ENCODE measurements at places on chromosomes 11 and 22. TPM values are rescaled to one million over a fixed set of nuclear protein-coding genes. Genes with fewer than 3 reads are reported as not detected.

DNA sequence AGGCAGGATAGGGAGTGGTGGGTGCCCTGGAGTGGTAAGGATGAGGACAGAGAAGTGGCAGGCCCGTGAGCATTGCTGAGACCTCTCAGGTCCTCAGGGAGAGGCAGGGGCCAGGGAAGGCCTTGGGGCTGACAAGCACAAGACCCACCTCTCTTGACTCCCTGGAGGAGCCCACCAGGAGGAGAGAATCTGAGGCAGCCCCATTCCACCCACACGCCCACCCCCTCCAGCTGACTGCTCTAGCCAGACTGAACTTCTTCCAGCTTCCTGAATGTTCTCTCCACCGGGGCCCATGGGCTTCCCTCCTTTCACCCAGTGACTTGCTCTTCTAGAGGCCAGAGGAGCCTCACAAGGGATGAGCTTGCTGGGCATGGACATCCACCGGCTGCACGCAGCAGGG, 1403.0 kb downstream of the BRD1 start:
- no peaks in the 10 kb centered on the region for H3K36me3 ChIP-seq
- DNase-seq = no peak
- H3K27me3 ChIP-seq = peaks cover 97% of the 10 kb centered on the region
- no peak overlapping the region for H3K27ac ChIP-seq
- H3K4me3 ChIP-seq = no peak overlapping the region

DNA sequence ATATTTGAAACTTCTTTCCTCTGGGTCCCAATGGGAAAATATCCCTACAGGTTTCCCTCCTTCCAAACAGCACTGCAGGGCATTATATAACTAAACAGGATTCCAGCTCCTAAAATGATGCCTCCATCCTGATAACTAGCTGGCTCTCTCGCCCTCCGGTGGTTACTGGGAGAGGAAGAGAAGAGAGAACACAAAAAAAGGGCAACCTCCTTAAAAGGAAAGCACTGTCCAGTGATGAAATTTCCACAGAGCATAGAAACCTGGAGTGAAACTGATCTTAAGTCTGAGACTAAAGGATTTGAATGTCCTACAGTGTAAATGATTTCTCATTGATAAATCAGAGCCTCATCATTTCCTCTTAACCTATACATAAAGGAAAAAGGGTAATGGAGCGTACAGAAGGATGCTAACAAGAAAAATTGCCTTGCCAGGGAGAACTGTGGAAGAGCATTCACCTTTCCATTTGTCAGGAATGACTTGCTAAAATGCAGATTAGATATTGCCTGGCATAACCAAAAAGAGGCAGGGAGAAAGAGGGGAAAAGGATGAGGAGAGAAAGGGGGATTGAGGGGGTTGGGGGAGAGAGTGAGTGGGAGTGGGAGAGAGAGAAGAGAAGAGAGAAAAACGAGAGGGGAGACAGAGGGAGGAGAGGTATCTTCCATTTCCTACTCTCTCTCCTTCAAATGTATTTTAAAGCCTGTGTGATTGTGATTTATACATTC, 121.3 kb downstream of the APOL5 start:
- no peaks in the 10 kb centered on the region for H3K27me3 ChIP-seq
- H3K4me1 ChIP-seq = peaks cover 74% of the 10 kb centered on the region
- H3K4me3 ChIP-seq = peak overlapping the region; percentile 69
- peak; percentile 64 for DNase-seq

DNA sequence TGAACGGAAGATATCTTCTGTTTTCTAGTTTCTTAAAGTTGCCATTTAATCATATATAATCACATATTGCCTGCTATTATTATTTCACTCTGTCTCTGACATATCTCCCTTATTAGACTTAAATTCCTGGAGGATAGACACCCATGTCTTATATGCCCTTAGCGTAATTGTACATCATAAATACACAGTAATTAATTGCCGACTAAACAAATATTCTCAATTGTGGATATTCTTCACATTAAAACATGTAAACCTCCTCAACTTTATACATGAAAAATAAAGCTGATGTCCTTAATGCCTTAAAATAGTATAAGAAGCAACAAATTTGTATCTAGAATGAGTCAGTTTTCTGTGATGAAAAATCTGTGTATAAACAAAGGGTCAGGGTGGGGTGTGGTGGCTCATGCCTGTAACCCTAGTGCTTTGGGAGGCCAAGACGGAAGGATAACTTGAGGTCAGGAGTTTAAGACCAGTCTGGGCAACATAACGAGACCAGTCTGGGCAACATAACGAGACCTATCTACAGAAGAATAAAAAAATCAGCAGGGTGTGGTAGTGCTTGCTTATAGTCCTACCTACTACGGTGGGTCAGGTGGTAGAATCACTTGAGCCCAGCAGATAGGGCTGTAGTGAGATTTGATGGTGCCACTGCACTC, 6.1 kb downstream of the ZDHHC13 start:
- H3K27ac ChIP-seq = no peak overlapping the region
- H3K4me1 ChIP-seq = peaks cover 25% of the 10 kb centered on the region
- H3K27me3 ChIP-seq = no peaks in the 10 kb centered on the region
- no peak for DNase-seq
- peaks cover 39% of the 10 kb centered on the region for H3K36me3 ChIP-seq
- H3K4me3 ChIP-seq = no peak overlapping the region

- H3K4me3 ChIP-seq = no peak overlapping the region
- H3K4me1 ChIP-seq = no peaks in the 10 kb centered on the region
- no peaks in the 10 kb centered on the region for H3K27me3 ChIP-seq
- H3K27ac ChIP-seq = no peak overlapping the region
- H3K36me3 ChIP-seq = no peaks in the 10 kb centered on the region
Measured at GRCh38 chr11:121670266-121670665, 217.5 kb upstream of the SORL1-AS1 start.

DNA sequence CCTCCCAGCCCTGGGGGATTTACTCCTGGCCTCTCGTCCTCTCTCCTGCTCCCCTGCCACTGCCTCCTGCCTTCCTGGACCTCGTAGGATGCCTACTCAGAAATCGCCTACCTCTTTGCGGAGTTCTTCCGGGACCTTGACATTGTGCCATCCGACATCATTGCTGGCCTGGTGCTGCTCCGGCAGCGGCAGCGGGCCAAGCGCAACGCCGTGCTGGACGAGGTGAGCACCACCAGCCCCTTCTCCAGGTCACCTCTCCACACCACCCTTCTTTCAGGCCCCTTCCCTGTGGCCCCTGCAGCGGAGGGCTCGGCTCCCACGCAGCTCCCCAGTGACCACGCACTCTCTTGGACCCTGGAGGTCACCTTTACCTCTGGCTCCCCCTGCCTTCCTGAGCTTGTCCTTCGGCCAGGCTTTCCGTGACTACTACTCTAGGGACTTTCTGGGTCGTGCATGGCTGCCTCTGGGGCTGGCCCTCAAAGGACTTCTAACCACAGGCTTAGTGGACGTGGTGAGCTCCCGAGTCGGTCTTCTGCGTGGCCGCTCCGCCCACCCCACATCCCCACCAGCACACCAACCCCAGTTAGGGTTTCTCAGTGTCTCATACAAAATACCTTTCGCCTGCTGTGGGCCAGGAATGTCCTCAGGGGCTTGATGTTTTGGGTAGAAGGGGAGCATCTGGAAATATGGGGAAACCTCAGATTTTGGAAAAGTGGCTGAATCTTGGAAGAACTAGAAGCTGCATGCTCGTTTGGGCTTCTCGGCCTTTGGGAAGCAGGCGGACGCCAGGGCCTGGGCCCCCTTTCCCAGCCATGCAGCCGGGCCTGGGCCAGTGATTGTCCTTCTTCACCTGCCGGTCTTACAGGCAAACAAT, 24.1 kb upstream of the MYRF start:
- H3K36me3 ChIP-seq = no peaks in the 10 kb centered on the region
- no peak overlapping the region for H3K4me3 ChIP-seq
- peak; percentile 23 for DNase-seq
- H3K27ac ChIP-seq = peak overlapping the region; percentile 85
- no peaks in the 10 kb centered on the region for H3K27me3 ChIP-seq

Gene TST
- 123 TPM for total RNA-seq

DNA sequence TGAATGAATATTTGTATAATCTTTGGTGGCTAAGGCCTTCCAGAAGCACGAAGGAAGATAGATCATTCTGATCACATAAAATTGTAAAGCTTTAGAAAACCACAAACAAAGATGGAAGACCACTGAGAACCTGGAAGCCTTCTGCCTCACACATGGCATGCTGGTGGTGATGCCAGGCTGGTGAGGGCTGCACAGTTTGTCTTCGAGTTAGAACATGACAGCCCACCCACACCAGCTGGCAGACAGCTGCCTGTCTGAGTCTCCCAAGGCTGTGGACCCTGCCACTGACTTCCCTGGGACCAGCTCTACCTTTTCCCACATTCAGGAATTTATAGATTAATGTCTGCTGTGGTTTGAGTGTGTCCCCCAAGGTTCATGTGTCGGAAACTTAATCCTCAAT, 48.8 kb upstream of the B3GAT1 start:
- no peak overlapping the region for H3K27ac ChIP-seq
- peaks cover 83% of the 10 kb centered on the region for H3K27me3 ChIP-seq
- DNase-seq = no peak
- H3K4me3 ChIP-seq = no peak overlapping the region

Gene KCNE3
- 0.28 TPM for total RNA-seq

DNA sequence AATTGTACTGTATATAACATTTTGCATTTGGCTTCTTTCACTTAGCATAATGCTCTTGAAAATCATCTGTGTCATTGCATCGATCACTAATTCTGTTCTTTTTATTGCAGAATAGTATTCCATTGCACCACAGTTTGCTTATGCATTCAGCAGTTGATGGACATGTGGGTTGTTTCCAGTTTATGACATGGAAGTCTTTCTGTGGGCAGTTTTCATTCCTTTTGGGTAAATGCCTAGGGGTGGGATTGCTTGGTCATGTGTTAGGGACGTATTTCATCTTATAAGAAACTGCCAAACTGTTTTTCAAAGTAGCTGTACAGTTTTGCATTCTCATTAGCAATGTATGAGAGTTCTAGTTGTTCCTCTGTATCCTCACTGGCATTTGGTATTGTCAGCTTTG, 127.0 kb downstream of the HIPK3 start:
- no peak overlapping the region for H3K4me3 ChIP-seq
- H3K36me3 ChIP-seq = no peaks in the 10 kb centered on the region
- H3K27me3 ChIP-seq = no peaks in the 10 kb centered on the region
- no peak overlapping the region for H3K27ac ChIP-seq
